Osteoblast (primary cell): ENCODE measurements at places on chromosomes 11 and 22.

DNA sequence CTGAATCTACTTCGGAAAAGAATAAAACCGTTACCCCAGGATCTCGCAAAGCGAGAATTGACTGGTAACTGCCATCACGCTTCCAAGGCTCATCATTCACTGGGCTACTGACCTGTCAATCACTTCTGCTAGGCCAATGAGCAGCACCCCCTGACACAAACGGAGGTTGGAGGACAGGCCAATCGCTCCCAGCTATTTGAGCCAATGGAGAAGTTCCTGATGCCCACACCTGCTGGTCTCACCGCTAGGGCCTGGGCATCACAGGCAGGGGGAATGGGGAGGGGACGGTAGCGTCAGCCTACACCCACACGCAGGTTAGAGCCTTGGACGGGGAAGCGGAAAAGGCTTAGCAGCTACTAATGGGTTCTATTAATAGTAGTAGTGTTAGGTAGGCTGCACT lies 56.7 kb upstream of the CHST1 start:
- no peak for DNase-seq

GRCh38 chr11:118212781-118213191 lies 12.0 kb downstream of the JAML start:
- DNase-seq = no peak

DNA sequence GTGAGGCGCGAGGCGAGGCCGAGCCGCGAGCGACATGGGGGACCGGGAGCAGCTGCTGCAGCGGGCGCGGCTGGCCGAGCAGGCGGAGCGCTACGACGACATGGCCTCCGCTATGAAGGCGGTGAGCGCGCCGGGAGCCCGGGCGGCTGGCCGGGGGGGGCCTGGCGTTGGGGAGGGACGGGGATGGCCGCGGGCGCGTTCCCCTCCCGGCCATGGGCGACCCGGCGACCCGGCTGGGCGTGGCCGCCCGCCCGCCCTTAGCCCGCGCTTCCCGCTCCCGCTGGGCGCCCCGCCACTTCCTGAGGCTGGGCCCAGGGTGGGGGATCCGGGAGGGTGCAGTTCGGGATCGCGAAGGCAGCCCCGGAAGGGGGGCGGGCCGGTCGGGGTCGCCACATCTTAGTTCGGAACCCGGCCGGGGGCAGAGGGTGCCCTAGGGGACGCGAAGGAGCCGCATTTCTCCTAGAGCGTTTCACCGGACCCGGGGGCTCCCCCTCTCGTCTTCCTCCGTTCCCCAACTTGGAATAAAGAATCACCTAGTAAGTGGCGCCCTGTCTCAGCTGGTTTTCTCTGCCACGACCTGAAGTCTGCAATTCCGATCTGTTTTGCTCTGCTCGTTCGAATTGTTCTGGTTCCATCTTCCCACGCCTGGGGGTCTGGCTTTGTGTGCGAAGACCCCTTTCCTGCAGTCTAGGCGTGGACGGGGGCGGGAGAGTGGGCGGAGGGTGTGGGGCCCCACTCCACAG lies 536 bp downstream of the YWHAH start:
- DNase-seq = peak; percentile 86

DNA sequence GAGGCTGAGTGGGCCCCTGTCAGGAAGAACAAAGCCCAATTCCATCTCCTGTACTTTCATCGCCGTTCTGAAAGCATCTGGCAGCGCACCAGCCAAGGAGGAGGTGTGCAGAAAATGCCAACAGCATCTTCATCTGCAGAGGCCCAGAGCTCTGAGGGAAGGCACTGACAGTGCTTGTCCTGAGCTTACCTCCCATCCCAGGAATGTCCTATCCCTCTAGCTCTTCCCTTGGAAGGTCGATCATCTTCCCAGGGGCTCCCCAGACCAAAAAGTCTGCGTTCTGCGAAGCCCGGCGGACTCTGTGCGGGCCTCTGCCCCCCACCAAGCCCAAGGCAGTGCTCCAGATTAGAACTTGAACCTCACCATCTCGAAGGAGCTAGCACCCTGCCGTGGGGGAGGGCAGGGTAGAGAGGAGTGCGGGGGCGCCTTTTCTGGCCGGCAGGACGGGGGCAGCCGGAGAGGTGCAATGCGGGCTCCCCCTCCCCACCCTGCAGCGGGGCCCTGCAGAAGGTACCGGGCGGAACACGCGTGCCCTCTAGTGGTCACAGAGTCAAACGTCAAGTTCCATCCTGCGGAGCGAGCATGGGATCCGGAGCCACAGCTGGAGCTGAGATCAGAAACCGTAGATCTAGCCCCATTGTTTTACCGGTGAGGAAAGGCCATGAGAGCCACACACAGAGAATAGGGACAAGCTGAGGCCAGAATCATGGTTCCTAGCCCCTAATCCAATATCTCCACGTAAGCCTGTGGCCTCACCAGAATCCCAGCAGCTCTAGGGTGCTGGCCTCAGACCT lies 5.0 kb downstream of the SCN2B start:
- peak; percentile 96 for DNase-seq
